ENCODE measurements at places on chromosomes 4 and X.

DNA sequence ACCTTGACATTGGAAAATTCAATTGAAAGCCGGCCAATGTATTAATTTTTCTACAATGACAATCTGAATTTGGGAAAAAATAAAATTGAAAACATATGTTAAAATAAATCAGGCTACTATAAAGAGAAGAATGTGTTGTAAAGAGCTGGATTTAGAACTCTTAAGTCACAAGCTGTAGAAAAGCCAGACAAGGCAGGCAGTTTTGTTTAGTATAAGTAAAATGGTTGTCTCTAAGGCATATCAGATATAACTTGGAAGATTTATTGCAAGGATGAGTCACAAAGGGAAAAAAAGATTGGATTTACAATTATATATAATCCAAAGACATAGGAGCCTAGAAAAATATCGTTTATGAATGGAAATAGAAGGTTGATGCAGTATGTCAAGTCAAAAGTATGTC is 549.1 kb upstream of the EPHA5 start:
- DNase-seq, result no peak

DNA sequence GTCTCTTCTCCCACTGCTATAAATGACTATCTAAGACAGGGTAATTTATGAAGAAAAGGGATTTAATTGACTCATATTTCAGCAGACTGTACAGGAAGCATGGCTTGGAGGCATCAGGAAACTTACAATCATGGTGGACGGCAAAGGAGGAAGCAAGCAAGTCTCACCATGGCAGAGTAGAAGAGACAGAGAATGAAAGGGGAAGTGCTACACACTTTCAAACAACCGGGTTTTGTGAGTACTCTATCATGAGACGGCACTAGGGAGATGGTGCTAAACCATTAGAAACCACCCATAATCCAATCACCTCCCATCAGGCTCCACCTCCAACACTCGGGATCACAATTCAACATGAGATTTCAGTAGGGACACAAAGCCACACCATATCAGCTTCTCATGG is 11.1 kb downstream of the UBE2NL start:
- DNase-seq, result no peak

GRCh38 chr4:114659386-114660008 is 60.9 kb downstream of the UGT8 start:
- peak; percentile 58 for DNase-seq

GRCh38 chr4:84894621-84895020 is 71.9 kb downstream of the WDFY3 start:
- no peak for DNase-seq

DNA sequence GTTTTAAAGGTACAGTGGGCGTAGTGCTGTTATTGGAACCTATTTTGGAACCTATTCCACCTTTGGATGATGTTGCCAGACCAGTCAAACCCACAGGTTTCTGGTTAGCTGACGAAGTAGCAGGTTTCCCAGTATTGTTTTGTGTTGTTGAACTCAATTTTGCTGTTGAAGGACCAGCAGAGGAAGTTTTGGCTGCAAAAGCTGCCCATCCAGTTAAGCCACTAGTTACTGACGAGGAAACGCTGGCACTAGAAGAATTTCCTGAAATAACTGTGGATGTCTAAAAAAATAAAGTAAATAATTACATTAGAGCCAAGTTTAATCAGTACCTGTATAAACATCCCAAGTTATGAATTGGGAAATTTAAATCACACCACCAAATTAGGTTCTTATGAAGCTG is 25.5 kb downstream of the INTS12 start:
- peak; percentile 75 for DNase-seq

- no peak for DNase-seq
Observed at GRCh38 chr4:174708381-174708780, 120.7 kb downstream of the GLRA3 start.

GRCh38 chr4:664713-665231 is 9.3 kb downstream of the ATP5ME start:
- DNase-seq, result no peak

GRCh38 chr4:184913356-184914143 is 87.8 kb upstream of the ACSL1 start:
- no peak for DNase-seq

GRCh38 chr4:1212546-1213335 is 36.2 kb downstream of the CTBP1 start:
- no peak for DNase-seq

GRCh38 chr4:120847019-120847582 is 75.4 kb downstream of the PRDM5 start:
- DNase-seq, result no peak

- no peak for DNase-seq
Observed at GRCh38 chr4:14787894-14788293, 214.4 kb upstream of the CPEB2 start.

GRCh38 chrX:49618574-49618973 is 19.8 kb downstream of the GAGE1 start:
- DNase-seq, result no peak

GRCh38 chr4:106351016-106351415 is 17.6 kb downstream of the GIMD1 start:
- no peak for DNase-seq

DNA sequence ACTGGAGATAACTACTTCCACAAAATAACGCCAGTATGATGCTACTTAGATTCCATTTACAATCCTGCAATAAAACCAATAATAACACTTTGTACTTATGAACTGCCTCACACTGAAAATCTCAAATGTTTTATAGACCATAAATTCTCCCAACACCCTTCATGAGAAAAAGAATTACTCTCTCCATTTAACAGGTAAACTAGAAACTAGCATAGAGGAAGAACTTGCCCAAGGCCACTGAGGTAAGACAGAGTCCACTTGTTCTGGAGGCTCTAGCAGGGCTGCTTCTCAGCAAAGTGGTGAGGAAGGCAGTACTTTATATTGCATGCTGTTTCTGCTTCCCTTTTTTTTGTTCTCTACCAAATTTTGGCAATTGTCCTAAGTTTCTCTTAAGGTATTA is 11.5 kb upstream of the BMP3 start:
- DNase-seq, result no peak

DNA sequence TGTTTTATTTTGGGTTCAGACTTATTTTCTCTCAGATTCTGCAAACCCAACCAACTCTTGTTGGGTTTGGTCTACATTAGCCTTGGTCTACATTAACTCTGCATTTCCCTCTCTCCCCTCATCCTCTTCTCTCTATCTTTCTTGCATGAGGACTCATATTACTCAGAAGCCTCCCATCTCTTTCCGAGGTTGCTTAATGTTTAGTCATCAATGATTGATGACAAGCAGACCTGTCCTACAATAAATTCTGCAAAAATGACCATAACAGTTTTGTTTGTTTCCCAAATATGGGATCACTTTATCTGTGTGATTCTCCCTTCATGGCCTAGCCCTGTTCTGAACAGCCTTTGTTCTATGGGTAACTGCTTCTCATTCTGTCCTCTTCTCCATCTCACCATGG is 75.2 kb downstream of the GABRB1 start:
- no peak for DNase-seq

GRCh38 chrX:97985096-97985495 is 1101.4 kb downstream of the RPA4 start:
- no peak for DNase-seq

- no peak for DNase-seq
Observed at GRCh38 chr4:15488136-15488535, 18.5 kb downstream of the CC2D2A start.

DNA sequence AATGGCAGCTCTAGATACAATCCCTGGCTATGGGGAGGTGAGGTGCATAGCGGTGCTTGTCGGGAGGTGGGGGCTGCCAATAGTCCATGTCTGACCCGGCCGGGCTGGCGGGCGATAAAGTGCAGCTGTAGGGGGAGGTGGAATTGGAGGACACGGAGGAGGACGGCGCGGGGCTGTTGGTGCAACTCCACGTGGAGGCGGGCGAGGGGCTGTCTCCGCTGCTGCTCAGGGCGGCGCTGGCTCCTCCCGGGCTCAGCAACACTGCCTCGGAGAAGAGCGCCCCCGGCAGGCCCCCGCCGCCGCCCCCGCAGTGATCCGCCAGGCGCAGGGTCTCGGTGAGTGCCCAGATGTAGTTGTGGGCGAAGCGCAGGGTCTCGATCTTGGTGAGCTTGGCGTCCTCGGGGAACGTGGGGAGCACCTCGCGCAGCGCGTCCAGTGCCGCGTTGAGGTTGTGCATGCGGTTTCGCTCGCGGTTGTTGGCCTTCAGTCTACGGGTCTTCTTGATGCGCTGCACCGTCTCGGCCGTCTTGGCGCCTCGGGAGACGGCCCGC is 1.3 kb downstream of the NEUROG2 start:
- DNase-seq, result no peak

DNA sequence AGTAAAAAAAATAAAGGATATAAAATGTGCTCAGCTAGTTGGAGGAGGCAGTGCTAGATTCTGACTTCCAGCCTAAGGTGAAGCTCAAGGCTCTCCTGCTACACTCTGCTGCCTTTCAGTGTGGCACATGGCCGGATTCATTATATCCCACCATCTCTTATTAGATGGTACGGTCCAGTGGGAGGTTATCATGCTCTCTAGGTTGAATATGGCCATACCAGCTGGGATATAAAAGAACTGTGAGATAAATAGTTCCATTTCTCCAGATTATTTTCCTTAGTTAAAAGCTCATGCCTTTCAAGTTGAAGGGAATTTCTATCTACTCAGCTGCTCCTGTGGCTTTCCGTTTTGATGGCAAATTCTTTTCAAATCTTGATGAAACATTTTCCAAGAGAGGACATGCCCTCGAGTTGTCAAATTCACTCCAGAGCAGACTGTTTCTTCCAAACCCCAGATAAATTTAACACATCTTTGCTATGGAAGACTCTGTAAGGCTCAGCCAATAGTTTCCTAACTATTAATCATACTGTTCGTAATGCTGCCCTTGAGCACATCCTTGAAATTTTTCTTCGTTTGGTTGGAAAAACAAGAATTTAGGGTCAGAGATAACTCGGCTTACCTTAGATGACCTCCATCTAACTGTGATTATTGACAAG is 2.2 kb upstream of the MGARP start:
- no peak for DNase-seq

DNA sequence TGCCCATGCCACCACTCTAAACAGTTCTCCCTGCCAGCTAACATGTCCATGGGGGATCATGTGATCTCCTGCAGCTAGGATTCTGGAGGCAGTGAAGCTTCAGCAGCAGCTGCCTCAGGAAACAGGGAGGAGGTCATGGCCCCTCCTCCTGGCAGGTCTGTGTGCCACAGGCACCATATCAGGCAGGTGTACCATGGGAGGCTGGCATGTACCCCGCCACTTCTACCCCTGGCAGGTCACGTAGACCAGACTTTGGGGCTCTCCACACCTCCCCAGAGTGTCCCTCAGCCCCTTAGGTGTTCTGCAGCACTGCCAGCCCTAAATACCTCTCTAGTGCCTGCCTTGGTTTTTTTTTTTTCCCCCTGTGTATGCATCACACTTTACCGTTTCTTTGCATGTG is 110.5 kb upstream of the FAM47C start:
- no peak for DNase-seq

- no peak for DNase-seq
Observed at GRCh38 chrX:109880629-109881028, 122.3 kb upstream of the TMEM164 start.

DNA sequence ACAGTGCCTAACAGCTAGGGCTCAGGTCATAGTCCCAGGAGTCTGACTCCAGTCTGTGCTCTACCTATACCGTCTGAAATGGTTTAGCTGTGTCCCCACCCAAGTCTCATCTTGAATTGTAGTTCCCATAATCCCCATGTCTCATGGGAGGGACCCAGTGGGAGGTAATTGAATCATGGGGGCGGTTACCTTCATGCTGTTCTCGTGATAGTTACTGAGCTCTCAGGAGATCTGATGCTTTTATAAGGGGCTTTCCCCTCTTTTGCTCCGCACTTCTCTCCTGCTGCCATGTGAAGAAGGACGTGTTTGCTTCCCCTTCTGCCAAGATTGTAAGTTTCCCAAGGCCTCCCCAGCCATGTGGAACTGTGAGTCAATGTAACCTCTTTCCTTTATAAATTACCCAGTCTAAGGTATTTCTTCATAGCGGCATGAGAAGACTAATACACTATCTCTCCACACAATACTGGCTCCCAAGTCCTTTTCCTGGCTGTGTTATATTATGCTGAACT is 110.8 kb downstream of the AFAP1 start:
- DNase-seq, result no peak
